CD4-positive, alpha-beta T cell (primary cell): ENCODE measurements at places on chromosomes 2 and 18.

GRCh38 chr2:177242121-177242987 lies 22.2 kb downstream of the NFE2L2 start:
- H3K27ac ChIP-seq = peak overlapping the region; percentile 18
- no peaks in the 10 kb centered on the region for H3K27me3 ChIP-seq
- H3K36me3 ChIP-seq = peaks cover 10% of the 10 kb centered on the region
- no peak overlapping the region for H3K4me3 ChIP-seq

DNA sequence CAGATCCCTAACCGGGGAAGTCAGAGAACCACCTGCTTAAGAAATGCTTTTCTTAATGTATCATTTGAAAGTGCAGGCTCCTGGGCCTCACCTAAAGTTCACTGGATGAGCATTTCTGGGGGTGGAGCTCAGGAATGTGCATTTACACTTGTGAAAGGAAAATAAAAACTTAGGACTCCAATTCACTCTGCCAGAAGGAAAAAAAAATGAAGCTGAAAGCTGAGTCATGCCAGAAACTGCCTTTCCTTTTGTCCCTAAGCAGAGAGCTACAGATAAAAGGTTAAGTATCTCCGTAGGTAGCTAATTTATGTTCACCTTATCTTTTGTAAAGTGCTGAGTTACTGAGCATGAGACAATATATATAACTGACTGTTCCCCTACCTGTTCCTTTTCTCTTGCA lies 229.5 kb upstream of the MEX3C start:
- DNase-seq = no peak
- H3K4me1 ChIP-seq = no peaks in the 10 kb centered on the region
- no peak overlapping the region for H3K27ac ChIP-seq
- H3K27me3 ChIP-seq = peaks cover 5% of the 10 kb centered on the region

- no peak for DNase-seq
- H3K4me1 ChIP-seq = no peaks in the 10 kb centered on the region
- no peak overlapping the region for H3K27ac ChIP-seq
- no peaks in the 10 kb centered on the region for H3K27me3 ChIP-seq
- H3K4me3 ChIP-seq = no peak overlapping the region
Observed at GRCh38 chr2:166388481-166389070, 12.8 kb upstream of the SCN9A start.

GRCh38 chr2:149058936-149059335 lies 20.4 kb downstream of the LYPD6B start:
- no peaks in the 10 kb centered on the region for H3K27me3 ChIP-seq
- DNase-seq = no peak
- H3K4me3 ChIP-seq = no peak overlapping the region
- no peaks in the 10 kb centered on the region for H3K4me1 ChIP-seq
- no peak overlapping the region for H3K27ac ChIP-seq

- DNase-seq = no peak
- no peak overlapping the region for H3K27ac ChIP-seq
- H3K36me3 ChIP-seq = no peaks in the 10 kb centered on the region
- no peaks in the 10 kb centered on the region for H3K4me1 ChIP-seq
- no peak overlapping the region for H3K4me3 ChIP-seq
Observed at GRCh38 chr18:26471826-26472225, 76.5 kb downstream of the KCTD1 start.

- H3K27me3 ChIP-seq = peaks cover 2% of the 10 kb centered on the region
- no peak for DNase-seq
- no peak overlapping the region for H3K4me3 ChIP-seq
- H3K4me1 ChIP-seq = no peaks in the 10 kb centered on the region
- no peak overlapping the region for H3K27ac ChIP-seq
Observed at GRCh38 chr2:30984148-30984547, 154.1 kb downstream of the GALNT14 start.

DNA sequence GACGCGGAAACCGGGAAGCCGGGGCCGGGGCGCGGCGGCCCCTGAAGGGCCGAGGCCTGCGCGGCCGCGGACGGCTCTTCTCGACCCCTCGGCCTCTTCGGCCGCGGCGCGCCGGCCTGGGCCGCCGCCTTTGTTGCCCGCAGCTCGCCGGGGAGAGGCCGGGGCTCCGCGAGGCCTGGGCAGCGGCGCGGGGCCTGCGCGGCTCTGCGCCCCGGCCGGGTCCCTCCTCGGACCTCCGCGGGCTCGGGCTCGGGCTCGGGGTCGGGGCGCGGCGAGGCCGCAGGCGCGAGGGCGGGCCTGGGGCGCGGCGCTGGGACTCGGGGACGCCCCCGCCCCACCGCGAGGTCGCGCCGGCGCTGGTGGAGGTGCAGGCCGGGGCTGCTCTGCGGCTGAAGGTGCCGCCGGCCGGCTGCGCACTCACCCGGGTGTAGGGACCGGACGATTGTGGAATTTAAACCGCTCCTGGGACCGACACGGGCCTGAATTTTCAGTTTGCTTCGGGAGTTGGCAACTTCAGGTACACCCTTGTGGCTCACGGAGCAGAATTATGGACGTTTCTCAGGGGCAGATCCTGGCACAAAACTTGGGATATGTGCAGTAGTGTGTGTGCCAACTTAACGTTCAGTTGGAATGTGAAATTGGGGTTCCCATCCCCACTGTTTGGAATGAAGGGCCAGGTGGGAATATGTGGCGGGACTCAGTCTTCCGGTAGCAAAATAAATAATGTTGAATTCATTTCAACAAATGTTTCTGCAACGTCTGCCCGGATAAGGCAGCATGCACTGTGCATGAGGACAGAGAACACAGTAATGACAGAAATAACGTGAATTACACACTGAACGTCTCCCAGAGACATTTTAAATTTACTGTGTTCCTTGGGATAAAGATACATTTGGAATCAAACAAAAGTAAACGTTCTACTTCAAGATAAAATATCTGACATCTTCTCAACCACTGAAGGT lies 787 bp downstream of the SOCS6 start:
- peak overlapping the region; percentile 49 for H3K4me3 ChIP-seq
- H3K27me3 ChIP-seq = peaks cover 17% of the 10 kb centered on the region
- H3K4me1 ChIP-seq = peaks cover 21% of the 10 kb centered on the region
- no peak for DNase-seq

DNA sequence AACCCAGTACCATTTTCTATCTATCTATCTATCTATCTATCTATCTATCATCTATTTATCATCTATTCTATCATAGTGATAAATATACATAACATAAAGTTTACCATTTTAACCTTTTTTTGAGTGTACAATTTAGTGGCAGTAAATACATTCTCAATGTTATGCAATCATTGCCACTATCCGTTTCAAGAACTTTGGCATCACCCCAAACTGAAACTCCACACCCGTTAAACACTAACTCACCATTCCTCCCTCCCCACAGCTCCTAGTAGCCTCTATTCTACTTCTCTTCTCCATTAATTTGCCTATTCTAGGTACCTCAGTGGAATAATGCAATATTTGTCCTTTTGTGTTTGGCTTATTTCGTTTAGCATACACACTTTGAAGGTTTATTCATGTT lies 82.5 kb upstream of the KCNE4 start:
- H3K36me3 ChIP-seq = no peaks in the 10 kb centered on the region
- no peak overlapping the region for H3K27ac ChIP-seq
- DNase-seq = no peak
- no peaks in the 10 kb centered on the region for H3K27me3 ChIP-seq
- H3K4me1 ChIP-seq = peaks cover 5% of the 10 kb centered on the region
- no peak overlapping the region for H3K4me3 ChIP-seq

GRCh38 chr2:26576565-26577441 lies 64.4 kb downstream of the CIB4 start:
- peaks cover 4% of the 10 kb centered on the region for H3K4me1 ChIP-seq
- no peak overlapping the region for H3K4me3 ChIP-seq
- no peak for DNase-seq
- H3K27me3 ChIP-seq = peaks cover 9% of the 10 kb centered on the region
- H3K36me3 ChIP-seq = no peaks in the 10 kb centered on the region
- no peak overlapping the region for H3K27ac ChIP-seq

- no peaks in the 10 kb centered on the region for H3K27me3 ChIP-seq
- no peak overlapping the region for H3K4me3 ChIP-seq
Observed at GRCh38 chr18:54766634-54767033, 61.6 kb upstream of the RAB27B start.

DNA sequence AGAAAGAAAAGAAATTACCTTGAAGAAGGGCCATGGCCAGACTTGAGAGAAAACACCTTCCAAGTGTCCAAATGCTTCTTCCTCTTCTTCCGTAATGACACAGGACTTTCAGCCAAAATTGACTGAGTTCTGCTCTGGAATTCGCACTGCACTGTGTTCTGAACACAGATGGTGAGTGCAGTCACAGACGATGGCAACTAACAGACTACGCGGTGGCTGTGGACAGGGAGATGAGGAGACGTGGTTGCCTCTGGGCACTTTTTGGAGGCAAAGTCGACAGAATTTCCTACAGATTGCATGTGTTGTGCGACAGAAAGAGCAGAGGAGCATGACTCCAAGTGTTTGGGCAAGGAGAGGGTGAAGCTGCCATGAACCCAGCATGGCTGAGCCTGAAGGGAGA lies 4.3 kb upstream of the NAPG start:
- DNase-seq = no peak
- H3K27me3 ChIP-seq = peaks cover 21% of the 10 kb centered on the region
- H3K36me3 ChIP-seq = no peaks in the 10 kb centered on the region
- H3K27ac ChIP-seq = no peak overlapping the region
- no peak overlapping the region for H3K4me3 ChIP-seq

DNA sequence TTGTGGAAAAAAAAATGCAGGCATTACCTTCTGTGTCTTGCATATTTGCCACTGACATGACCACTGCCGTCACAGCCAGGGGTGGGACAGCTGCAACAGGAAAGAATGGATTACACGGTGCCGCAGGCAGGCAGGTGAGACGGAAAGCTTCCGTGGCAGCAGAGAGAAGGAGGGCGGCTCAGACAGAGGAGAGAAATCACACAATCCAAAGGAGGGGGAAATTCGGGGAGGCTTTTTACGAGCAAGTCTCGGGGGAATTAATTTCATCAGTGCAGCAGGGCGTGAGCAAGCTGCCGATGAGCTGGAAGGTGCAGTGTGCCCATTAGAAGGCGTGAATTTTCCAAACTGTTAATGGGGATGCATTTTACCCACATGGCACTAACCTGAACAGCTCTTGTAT lies 234.8 kb upstream of the PXDN start:
- no peaks in the 10 kb centered on the region for H3K27me3 ChIP-seq
- no peak for DNase-seq
- H3K4me3 ChIP-seq = no peak overlapping the region
- H3K36me3 ChIP-seq = no peaks in the 10 kb centered on the region
- H3K4me1 ChIP-seq = no peaks in the 10 kb centered on the region

DNA sequence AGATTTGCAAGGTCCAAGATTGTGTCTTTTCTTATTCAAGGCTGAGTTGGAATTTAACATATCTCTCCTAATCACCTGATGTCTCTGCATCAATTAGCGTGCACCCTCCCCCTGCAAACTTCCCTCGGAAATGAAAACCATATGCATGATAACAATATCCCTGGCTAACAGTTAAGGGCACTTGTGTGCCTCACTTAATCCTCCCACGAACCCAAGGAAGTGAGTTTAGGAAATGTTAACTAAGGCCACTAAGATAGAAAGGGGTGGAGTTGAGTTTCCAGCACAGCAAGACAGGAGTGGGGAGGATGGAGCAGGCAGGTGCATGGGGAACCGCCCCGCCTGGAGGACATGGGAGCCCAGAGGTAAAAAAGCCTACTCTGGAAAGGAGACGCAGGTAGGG lies 52.4 kb upstream of the PTMA start:
- no peak for DNase-seq
- H3K27ac ChIP-seq = no peak overlapping the region
- no peaks in the 10 kb centered on the region for H3K36me3 ChIP-seq

DNA sequence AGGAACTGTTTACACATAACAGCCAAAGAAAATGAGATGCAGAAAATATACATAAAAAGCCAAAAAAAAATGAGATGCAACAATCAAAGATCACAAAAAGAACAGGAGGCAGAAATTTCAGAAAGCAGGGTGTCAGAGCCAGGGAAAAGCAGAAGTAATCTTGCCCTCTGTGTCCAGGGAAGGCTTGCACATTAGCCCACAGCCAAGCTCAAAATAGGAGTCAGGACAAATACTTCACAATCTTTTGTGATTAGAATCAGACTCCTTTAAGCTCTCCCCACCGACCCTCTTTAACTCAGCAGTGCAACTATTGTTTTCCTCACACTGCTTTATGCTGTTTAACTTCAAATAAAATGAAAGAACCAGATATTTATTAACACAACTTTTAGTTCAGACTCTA lies 34.6 kb downstream of the IAH1 start:
- H3K27ac ChIP-seq = no peak overlapping the region
- DNase-seq = no peak
- H3K4me3 ChIP-seq = no peak overlapping the region
- no peaks in the 10 kb centered on the region for H3K27me3 ChIP-seq
- H3K36me3 ChIP-seq = peaks cover 68% of the 10 kb centered on the region
- H3K4me1 ChIP-seq = no peaks in the 10 kb centered on the region

DNA sequence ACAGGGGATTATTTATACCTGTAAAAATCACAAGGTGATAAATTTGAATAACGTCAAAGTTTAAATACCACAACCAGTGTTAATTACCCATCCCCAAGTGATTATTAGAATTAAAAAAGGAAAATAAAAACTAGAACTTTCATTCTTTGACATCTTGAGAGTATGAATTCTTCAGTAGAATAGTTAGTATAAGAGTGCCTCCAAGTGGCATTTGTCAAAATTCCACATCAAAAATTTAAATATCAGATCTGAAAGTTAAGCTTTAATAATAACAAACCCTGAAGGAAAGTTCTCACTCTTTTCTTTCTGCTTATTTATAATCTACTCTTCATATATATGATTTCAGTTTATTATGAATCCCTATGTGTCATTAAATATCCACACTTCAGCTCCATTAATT lies 273.7 kb upstream of the KYNU start:
- H3K4me3 ChIP-seq = no peak overlapping the region
- no peak for DNase-seq
- no peak overlapping the region for H3K27ac ChIP-seq
- H3K36me3 ChIP-seq = no peaks in the 10 kb centered on the region

DNA sequence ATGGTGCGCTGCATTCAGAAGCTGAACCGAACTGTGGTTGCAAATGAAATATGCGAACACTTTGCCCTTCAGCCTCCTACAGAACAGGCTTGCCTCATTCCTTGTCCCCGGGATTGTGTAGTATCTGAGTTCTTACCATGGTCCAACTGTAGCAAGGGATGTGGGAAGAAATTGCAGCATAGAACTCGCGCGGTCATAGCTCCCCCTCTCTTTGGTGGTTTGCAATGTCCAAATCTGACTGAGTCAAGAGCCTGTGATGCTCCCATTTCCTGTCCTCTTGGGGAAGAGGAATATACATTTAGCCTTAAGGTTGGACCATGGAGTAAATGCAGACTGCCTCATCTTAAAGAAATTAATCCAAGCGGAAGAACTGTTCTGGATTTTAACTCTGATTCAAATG lies 291.4 kb downstream of the THSD7B start:
- H3K36me3 ChIP-seq = no peaks in the 10 kb centered on the region
- no peak for DNase-seq
- no peak overlapping the region for H3K27ac ChIP-seq
- no peak overlapping the region for H3K4me3 ChIP-seq

GRCh38 chr18:26262156-26262555 lies 35.9 kb downstream of the TAF4B start:
- H3K4me3 ChIP-seq = no peak overlapping the region
- no peaks in the 10 kb centered on the region for H3K4me1 ChIP-seq
- no peak for DNase-seq
- no peaks in the 10 kb centered on the region for H3K27me3 ChIP-seq
- no peaks in the 10 kb centered on the region for H3K36me3 ChIP-seq
